Bronchial smooth muscle cell (primary cell): ENCODE measurements at places on chromosomes 7 and 10. TPM values are rescaled to one million over a fixed set of nuclear protein-coding genes. Genes with fewer than 3 reads are reported as not detected.

Gene IMPDH1
- 28.8 and 33.5 TPM in 2 replicates for total RNA-seq

Gene SLC13A4
- 0.16 and 0.26 TPM in 2 replicates for total RNA-seq

Gene INMT
- 14.3 and 17.0 TPM in 2 replicates for total RNA-seq

Gene PCBD1
- 21.6 and 38.0 TPM in 2 replicates for total RNA-seq

Gene TMEM176A
- not detected in 2 replicates for total RNA-seq

Gene ASB4
- total RNA-seq = not detected in 2 replicates

Gene IL6
- 0.94 and 3.3 TPM in 2 replicates for total RNA-seq

Gene FAM131B
- 4.6 and 8.2 TPM in 2 replicates for total RNA-seq

Gene GPR22
- not detected in 2 replicates for total RNA-seq

Gene COPG2
- 31.3 and 38.5 TPM in 2 replicates for total RNA-seq

Gene INA
- under 0.01 and 0.47 TPM in 2 replicates for total RNA-seq

Gene EBF3
- 9.0 and 18.0 TPM in 2 replicates for total RNA-seq

Gene ZC3HAV1L
- total RNA-seq = 2.8 and 3.8 TPM in 2 replicates

Gene BMS1
- 11.5 and 14.0 TPM in 2 replicates for total RNA-seq

Gene PAPOLB
- under 0.01 TPM in 2 replicates for total RNA-seq

Gene SFMBT2
- 0.17 and 0.47 TPM in 2 replicates for total RNA-seq

Gene A1CF
- total RNA-seq = under 0.01 TPM in 1 of 2 replicates, not detected in the other

Gene VPS50
- total RNA-seq = 36.1 and 39.8 TPM in 2 replicates

Gene OR2A7
- 0.09 TPM in 1 of 2 replicates, not detected in the other for total RNA-seq

Gene PNLIP
- total RNA-seq = not detected in 2 replicates

Gene GJC3
- total RNA-seq = not detected in 2 replicates

Gene GRM3
- total RNA-seq = not detected in 2 replicates

Gene SPDYE6
- not detected in 2 replicates for total RNA-seq

Gene SPOCK2
- total RNA-seq = 0.95 and 2.0 TPM in 2 replicates

Gene WDR37
- total RNA-seq = 12.6 and 14.7 TPM in 2 replicates

Gene GATA3
- total RNA-seq = not detected in 2 replicates

Gene UNCX
- not detected in 2 replicates for total RNA-seq

Gene ARL5B
- 4.7 and 8.8 TPM in 2 replicates for total RNA-seq

Gene CALML3
- total RNA-seq = not detected in 2 replicates

Gene TSPAN13
- total RNA-seq = 1.8 and 4.1 TPM in 2 replicates

Gene CFAP70
- 1.4 and 2.1 TPM in 2 replicates for total RNA-seq

Gene CAMK2G
- 18.0 and 23.8 TPM in 2 replicates for total RNA-seq

Gene HMX2
- total RNA-seq = not detected in 2 replicates

Gene AIMP2
- 21.9 and 26.4 TPM in 2 replicates for total RNA-seq

Gene GNGT1
- not detected in 2 replicates for total RNA-seq

Gene RADIL
- total RNA-seq = 0.26 and 0.32 TPM in 2 replicates
